Thymus (tissue), 14 donors: ENCODE measurements at places on chromosomes 4 and X. TPM values are rescaled to one million over a fixed set of nuclear protein-coding genes. Genes with fewer than 3 reads are reported as not detected.

TCEAL9 gene
- 33.2 TPM for total RNA-seq

GRCh38 chrX:117936118-117936517 lies 180.5 kb downstream of the KLHL13 start:
- no peaks in the 10 kb centered on the region for H3K36me3 ChIP-seq
- H3K4me1 ChIP-seq, result no peaks in the 10 kb centered on the region
- H3K27me3 ChIP-seq, result no peaks in the 10 kb centered on the region
- DNase-seq, result no peak

FRYL gene
- 44.2 TPM for total RNA-seq

- no peaks in the 10 kb centered on the region for H3K36me3 ChIP-seq
- H3K4me3 ChIP-seq, result no peak overlapping the region
- no peak for DNase-seq
- H3K27ac ChIP-seq, result no peak overlapping the region
- H3K4me1 ChIP-seq, result no peaks in the 10 kb centered on the region
- H3K27me3 ChIP-seq, result no peaks in the 10 kb centered on the region
Measured at GRCh38 chr4:145251391-145251790, 71.0 kb upstream of the OTUD4 start.

DNA sequence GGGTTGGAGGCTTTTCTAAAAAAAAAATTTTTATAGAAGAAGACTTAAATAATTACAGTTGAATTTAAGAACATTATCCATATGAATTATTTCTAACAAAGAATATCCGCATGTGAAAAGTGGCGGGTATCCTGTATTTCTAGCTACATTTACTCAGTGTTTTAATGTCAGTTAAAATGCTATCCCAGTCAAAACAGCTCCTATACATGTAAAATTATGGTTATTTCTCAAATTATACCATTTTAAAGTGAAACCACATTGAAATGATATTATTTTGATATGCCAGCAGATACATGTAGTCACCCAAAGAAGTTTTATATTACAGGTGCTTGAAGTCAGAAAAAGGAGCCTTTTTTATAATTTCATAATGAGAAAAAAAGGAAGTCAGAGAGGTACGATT lies 168.5 kb upstream of the ATOH1 start:
- H3K27me3 ChIP-seq, result no peaks in the 10 kb centered on the region
- no peak for DNase-seq
- H3K36me3 ChIP-seq, result no peaks in the 10 kb centered on the region
- H3K4me1 ChIP-seq, result no peaks in the 10 kb centered on the region
- H3K27ac ChIP-seq, result no peak overlapping the region
- H3K4me3 ChIP-seq, result no peak overlapping the region

DNA sequence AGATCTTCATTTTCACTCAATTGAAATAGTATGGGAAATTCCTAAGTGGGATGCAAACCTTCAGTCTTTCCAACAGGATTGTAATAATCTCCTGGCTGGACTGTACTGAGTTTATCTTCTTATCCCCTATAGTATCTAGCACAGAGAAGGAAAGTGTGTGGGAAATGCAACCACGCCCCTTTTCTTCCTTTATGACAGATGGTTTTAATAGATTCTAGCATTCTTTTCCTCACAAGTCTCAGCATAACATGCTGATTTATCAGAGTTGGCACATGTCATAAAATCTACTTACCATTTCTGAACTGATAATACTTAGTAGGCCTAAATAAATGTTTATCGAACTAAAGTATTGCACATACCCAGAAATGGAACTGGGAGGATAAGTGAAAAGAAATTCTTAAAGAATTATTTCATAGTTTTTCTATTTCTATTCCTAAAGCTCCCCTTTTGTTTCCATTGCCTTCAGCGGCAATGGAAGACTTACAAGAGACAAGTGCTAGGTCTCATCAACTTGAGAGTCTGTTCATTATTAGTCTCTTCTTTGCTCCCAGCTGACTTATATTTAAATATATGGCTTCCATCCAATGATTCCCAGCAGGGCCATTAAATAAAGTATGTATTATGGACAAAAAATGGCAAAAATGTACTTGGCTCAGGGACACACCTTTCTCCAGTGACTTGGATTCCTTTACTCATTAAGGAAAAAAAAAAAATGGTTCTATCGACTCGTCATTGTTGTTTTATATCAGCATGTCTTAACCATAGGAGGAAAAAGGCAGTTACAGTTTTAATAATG lies 484.5 kb downstream of the IL1RAPL1 start:
- no peaks in the 10 kb centered on the region for H3K36me3 ChIP-seq
- H3K4me3 ChIP-seq, result no peak overlapping the region
- no peaks in the 10 kb centered on the region for H3K27me3 ChIP-seq
- no peak for DNase-seq

HTN1 gene
- total RNA-seq, result 0.47 TPM

DNA sequence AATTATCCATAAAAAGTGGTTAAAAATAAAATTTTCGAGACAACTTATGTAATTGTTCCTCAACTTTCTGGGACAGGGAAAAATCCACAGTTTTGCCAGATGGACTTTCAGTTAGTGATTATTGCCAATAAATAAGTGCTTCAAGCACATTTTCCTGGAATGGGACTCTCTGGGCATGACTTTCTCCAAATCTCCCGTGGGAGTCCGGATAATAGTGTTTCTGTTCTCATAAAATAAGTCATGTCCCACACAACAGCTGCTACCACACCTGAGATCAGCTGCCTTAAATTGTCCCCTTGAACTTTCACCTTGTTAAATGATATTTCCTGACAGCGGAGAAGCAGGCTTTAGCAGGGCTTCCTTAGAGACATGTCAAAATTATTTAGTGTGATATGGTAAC lies 133.4 kb upstream of the NAP1L5 start:
- H3K27me3 ChIP-seq, result no peaks in the 10 kb centered on the region
- H3K27ac ChIP-seq, result no peak overlapping the region
- H3K4me3 ChIP-seq, result no peak overlapping the region
- H3K36me3 ChIP-seq, result no peaks in the 10 kb centered on the region
- H3K4me1 ChIP-seq, result no peaks in the 10 kb centered on the region
- DNase-seq, result no peak

DIPK2B gene
- 1.9 TPM for total RNA-seq

DNA sequence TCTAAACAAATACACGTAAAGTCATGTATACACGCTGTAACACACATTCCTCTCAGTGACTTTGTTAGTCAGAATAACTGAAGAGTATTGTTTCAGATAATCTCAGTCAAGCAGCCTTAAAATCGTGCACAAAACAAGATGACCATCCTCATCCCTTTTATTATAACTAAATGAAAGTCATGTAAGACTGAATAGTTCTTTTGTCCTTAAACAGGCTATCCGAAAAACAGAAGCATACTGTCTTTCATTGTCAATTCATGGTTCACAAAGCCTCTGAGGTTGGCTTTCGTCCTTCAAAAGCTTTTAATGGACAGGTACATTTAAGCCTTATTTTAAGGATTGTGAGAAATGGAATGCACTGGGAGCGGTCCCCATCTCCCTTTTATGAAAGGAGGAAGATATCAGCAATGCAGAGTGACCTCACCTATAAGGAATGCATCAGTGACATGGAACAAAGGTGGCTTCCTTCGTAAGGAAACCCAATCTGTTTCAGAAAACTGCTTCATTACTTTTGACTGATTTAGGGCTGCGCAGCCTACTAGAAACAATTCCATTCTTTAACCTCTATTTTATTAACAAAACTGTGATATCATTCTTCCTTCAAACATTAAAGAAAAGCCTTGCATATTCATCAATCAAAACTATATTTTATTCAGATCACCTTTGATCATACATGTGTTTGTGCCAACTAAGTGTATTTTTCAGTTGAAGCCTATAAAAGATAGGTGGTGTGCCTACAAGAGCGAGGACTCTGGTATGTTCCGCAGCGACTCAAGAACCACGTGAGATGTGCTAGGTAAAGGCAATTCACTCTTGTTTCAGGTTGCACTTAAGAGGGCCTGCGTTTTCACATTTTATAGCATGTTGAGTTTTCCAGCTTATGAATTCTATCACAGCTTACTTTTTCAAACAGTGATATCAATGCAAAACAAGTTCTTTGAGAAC lies 19.2 kb downstream of the SH3RF1 start:
- no peaks in the 10 kb centered on the region for H3K36me3 ChIP-seq
- no peaks in the 10 kb centered on the region for H3K4me1 ChIP-seq
- no peak overlapping the region for H3K4me3 ChIP-seq
- no peak for DNase-seq
- H3K27ac ChIP-seq, result no peak overlapping the region

DNA sequence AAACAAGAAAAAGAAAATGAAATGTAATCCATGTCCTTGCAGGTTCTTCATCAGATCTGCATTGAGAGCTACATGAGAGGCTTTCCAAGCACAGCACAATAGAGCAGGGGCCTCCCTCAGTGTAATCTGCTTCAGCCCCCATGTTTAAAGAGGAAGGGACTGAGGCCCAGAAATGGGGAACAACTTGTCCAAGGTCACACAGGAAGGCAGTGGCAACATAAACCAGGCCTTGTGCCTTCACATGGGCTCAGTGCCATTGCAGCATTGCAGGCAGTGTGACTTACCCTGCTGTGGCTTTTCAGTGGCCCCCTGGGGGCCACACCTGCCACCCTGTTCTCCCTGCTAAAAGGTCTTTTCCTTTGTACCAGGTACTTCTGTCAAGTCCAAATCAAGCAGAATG lies 20.9 kb upstream of the CD99L2 start:
- H3K27me3 ChIP-seq, result no peaks in the 10 kb centered on the region
- no peaks in the 10 kb centered on the region for H3K4me1 ChIP-seq
- no peak overlapping the region for H3K27ac ChIP-seq
- H3K36me3 ChIP-seq, result no peaks in the 10 kb centered on the region
- H3K4me3 ChIP-seq, result no peak overlapping the region
- DNase-seq, result no peak
